Dorsolateral prefrontal cortex (tissue), 122 donors: ENCODE measurements at places on chromosomes 5 and 9.
A peak's percentile ranks its signal among the peaks of the same experiment; 100 is the strongest.

DNA sequence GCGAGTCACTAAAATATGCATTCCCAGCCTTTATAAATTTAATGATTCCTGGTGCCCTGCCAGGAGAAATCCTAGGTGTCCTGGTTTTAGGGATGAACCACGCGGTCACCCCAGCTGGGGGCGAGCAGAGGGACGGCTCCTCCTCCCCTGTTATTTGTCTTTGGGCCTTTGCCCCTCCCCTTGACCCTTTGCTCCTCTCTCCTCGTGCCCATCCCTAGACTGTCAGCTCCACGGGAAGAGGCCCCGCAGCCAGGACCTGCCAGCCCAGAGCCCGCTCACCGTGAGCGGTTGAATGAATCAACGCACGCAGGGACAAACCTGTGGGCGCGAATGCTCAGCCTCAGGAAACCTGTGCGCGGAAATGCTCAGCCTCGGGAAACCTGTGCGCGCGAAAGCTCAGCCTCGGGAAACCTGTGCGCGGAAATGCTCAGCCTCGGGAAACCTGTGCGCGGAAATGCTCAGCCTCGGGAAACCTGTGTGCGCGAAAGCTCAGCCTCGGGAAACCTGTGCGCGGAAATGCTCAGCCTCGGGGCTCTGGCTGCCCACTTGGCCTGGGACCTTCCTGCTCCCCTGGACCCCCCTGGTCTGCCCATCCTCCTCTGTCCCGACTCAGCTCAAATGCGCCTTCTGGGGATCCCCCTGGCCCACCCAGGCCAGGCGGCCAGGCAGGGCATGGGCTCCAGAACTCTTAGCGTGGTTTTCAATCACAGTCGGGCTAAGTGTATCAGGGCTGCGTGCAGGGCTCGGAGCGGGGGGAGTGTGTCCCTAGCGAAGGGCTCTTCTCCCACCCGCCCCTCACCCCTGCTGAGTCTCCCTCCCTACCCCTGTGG lies 140.5 kb upstream of the COL5A1 start:
- no peak for DNase-seq

DNA sequence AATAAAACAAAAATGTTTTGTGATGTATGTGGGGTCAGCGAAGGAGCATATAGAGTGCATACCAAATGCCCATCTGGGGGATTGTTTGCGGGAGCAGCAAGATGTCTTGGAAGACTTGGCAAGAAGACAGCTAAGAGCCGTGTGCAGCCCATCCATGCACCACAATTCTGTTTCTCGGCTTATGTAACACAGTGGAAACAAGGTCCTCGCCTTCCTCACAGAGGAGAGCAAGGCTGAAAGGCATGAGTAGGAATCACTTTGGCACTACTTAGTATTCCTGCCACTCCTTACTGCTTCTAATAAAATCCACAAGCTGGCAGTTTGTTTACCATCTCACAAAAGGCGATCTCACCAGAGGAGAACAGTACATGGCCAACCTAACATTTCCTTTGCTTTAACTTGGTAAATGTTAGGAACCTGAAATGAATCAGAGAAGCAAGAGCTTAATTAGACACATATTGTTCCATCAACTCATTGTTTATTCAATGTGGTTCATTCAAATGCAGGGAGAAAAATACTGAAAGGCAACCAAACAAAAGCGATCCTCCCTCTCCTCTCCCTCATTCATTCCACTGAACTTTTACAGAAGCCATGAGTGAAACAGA lies 648.1 kb downstream of the ACTL7B start:
- DNase-seq, result no peak

- no peak for DNase-seq
These were observed 61.6 kb downstream of the NNT start for GRCh38 chr5:43664501-43665040.

DNA sequence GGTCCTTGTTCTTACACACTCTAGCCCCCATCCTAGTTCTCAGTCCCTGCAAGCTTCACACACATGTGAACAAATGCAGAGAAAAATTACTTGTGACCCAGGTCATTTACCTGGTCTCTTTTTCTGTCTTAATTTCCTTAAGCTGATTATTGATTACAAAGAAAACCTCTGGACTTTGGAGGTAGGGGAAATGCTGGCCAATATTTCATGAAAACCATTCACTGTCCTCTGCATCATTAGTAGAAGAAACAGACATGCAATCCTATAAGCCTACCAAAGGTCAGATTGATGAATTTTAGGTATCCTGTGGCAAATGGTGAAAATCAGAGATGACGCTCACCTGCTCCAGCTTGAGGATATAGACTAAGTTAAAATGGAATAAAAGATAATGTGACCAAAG lies 366.8 kb downstream of the ARRDC3 start:
- no peak for DNase-seq

- no peak for DNase-seq
These were observed 76.3 kb downstream of the MTREX start for GRCh38 chr5:55384072-55384471.

DNA sequence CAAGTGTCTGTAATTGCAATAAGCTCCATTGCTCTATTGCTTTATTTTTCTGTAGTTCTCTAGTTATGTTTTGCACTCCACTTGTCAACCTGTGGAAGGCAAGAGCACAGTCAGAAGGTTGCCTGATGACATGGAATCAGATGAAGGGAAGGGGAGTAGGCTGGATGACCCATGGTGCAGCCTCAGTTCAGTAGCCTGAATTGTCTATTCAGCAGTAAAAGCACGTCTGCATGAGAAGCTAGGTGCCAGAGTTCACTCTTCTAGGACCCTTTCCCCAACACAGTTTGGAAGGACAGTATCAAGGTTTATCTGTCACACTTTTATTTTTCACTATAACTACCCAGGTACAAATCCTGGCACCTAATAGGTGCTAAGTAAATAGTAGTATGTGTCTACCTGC lies 39.3 kb downstream of the SLC44A1 start:
- no peak for DNase-seq

DNA sequence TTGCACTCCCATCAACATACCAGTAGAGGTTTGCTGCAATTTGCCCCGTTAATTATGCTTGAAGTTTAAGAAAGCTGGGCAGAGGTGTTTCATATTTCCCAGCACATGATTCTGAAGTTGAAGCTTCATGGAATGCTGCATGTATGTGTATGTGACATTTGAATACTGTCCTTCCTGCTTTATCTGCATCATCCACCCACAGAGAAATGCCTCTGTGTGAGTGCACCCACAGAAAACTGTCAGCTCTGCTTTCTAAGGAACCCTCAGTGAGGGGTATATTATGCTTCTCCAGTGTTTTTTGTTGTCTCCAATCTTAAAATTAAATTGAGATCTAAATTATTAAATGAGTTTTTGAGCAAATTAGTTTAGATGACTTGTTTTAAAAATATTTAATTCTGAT lies 358.1 kb upstream of the PIK3R1 start:
- no peak for DNase-seq

DNA sequence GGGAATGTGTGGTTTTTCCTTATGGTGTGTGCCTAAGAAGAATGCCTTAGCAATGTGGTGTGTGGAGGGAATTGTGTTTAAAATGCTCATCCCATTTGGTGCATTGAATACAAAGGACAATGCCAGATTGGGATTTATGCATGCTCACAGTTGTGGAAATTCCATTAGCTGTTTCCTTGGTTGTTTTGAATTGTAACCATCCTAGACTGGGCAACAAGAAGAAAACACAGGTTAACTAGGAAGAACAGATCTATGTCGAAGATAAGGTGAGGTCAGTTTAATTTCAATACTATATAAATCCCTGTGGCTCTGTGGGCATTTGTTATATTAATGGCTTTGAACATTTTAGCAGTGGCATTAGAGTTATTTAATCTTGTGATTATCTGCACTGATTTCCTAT lies 266.8 kb downstream of the MAT2B start:
- DNase-seq, result no peak

DNA sequence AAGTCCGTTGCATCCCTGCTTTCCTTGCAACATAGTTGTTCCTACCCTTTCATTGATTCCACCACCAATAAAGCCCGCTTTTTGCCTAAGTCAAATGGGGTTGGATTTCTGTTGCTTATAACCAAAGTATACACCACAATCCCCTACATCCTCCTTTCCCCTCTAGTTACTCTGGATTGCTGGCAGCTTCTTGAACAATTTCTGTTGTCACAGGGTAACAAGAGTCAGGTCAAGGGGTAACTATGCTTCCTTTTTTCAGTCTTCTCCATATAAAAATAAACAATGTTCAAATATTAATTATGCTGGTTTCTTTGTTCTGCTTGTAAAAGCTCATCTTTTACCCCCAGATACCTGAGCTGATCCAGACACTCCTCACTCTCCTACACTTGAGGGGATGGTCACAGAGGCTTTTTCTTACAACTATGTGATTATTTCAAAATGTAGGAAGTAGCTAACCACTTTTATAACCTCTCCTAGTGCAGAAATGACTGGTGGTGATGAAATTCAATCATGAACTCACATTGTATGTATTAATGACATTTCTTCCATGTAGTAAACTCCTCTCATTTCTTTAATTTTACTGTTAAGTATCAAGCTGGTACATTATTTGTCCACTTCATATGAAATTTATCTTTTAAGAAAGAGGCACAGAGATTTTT lies 136.5 kb downstream of the SNX18 start:
- DNase-seq, result no peak

- DNase-seq, result no peak
These were observed 19.1 kb upstream of the KIF12 start for GRCh38 chr9:114117996-114118830.

- peak; percentile 51 for DNase-seq
These were observed 3.7 kb downstream of the HABP4 start for GRCh38 chr9:96453625-96454024.

DNA sequence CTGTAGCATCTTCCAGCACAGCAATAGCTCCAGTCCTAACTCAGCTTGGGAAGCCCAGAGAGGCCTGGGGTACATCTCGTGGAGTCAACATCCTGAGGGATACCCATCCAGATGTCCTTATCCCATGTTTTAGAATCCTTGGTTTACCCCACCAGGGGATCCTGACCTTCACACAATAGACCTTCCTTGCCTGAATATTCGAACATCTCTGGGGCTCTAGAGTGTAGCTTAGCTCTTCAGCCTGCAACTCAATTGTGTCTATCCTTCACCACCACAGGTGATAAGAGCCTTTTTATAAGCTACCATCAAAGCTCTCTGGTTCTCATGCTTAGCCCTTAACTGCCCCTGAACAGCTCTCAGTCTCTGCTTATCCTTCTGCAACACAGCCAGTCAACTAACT lies 7.5 kb upstream of the RALGPS1 start:
- no peak for DNase-seq

DNA sequence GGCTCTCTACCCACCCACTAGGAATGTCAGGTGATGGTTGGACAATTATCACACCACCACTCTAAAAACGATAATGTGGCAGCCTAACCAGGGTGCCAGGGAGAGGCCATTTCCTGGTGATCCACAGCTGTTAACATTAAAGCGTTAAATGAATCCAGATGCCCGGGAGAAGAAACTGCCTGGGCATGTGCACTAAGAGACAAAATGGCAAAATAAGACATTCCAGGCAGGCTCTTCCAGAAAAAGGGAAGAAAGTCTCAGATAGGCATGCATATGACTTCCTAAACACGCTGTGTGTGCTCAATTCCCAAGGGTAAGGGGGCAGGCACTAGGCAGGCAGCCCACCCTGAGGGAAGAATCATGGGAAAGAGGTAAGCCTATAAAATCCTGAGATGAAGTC lies 4.6 kb upstream of the TXN start:
- no peak for DNase-seq

DNA sequence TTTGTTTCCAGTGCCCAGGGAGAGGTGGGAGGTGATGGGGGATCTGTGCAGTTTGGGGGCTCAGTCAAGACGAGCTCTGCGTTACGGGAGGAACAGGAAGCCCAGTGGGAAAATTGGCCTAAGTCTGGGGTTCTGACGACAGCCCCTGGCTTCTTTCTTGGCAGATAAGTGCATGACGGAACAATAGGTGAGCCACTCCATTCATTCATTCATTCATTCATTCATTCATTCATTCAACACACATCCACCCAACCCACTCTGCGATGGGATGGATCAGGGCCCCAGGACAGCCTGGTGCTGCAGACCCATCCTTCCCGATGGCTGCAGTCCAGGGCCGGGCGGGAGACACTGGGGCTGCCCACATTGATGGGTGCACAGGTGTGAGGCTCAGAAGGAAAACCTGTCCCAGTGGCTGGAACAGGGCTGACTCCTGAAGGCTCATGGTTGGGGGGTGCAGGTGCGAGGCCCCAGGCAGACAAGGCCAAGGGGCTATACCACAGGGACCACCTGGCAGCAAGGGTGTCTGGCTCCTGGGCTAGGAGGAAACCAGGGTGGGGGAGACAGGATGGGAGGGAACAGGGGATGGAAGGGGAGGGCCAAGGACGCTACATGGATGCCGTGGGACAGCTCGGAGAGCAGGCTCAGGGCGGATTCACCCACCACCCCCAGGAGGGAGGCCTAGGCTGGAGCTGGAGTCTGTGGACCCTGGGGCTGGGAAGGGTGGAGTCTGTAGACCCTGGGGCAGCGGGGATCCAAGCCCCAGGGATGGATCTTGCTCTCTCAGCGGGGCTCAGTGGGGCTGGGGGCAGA lies 1.9 kb upstream of the LCNL1 start:
- no peak for DNase-seq

GRCh38 chr5:158451203-158451992 lies 592.5 kb upstream of the CLINT1 start:
- no peak for DNase-seq

DNA sequence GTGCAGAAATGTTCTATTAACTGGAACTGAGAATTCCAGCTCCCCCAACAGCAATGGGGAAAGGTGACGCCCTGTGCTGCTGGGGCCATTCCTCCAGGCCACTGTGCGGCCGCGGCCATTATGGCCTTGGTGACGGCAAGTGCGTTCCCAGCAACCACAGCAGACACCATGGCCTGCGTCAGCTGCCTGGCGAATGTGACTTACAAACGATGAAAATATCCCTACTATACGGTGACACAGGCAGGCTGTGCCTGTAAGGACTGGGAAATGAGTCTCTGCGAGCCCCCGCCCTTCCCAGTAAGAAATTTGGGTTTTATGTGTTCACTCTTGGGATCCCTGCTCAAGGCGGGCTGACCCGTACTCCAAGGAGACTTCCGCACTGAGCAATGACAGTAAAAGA lies 20.6 kb downstream of the CLPTM1L start:
- DNase-seq, result no peak

DNA sequence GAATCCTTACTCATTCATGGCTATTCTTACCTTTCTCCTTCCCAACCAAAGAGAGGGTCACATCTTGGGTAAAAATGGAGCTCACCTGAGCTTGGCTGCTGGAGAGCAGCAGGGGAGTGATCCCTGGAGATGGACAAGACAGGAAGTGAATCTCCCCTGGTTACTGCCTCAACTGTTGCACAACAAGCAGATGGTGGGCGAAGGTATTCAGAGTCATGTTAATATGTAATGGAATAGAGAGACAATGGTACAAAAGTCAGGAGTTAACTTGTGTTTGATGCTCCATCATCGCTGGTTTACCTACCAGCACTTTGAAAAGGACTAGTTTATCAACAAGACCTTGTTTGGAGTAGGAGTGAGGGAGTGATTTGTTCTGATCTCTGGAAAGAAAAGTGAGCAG lies 13.0 kb upstream of the PLPP1 start:
- DNase-seq, result no peak

GRCh38 chr5:150779397-150780186 lies 1.0 kb downstream of the SMIM3 start:
- no peak for DNase-seq
